ENCODE measurements at places on chromosomes 4 and X.

DNA sequence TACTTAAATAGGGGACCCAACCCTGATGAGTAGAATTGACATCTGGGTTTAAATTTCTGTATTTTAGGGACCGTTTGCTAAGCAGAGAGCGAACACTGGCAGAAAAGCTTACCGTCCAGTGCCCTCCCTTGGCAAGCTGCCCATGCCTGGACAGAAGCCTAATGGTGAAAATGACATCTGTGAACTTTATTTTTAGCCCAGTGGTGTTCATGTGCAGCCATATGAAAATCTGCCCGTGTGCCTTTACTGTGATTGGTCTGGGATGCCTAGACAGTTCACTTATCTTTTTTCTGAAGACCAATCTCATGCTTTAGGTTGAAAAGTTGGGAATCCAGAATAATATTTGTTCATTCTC, 1.1 kb downstream of the STBD1 start:
- peak; percentile 12 for DNase-seq

DNA sequence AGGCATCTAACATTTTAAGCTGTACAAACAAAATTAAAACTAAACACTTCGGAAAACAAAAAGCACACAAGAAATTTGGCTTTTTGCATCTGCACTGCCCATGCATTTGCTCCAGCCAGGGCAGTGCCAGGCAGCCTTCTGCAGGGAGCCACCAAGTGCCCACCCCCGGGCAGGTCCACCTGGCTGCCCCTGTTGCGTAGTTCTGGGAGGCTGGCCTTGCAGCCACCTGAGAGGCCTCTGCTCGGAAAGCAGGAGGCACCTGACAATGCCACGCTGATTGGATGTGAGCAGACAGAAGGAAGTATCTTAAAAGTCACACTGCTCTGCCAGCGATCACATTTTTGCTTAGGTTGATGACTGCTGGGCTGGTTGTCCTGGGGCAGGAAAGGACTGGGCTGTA, 3.5 kb downstream of the TMEM271 start:
- no peak for DNase-seq

- DNase-seq: no peak
Observed at GRCh38 chrX:148314876-148315275, 185.5 kb upstream of the AFF2 start.

- DNase-seq: no peak
Observed at GRCh38 chrX:119755981-119756533, 2.3 kb upstream of the SOWAHD start.

- DNase-seq: peak; percentile 36
Observed at GRCh38 chr4:10664408-10664807, 20.2 kb downstream of the CLNK start.

GRCh38 chrX:47217121-47217851, 1.2 kb upstream of the CDK16 start:
- DNase-seq: peak; percentile 54

All from hepatic stellate cell (primary cell).